Fibroblast of skin of back (primary cell): ENCODE measurements at places on chromosomes 16 and 17.

GRCh38 chr16:64962786-64963185, 159.1 kb downstream of the CDH11 start:
- peak; percentile 69 for DNase-seq

DNA sequence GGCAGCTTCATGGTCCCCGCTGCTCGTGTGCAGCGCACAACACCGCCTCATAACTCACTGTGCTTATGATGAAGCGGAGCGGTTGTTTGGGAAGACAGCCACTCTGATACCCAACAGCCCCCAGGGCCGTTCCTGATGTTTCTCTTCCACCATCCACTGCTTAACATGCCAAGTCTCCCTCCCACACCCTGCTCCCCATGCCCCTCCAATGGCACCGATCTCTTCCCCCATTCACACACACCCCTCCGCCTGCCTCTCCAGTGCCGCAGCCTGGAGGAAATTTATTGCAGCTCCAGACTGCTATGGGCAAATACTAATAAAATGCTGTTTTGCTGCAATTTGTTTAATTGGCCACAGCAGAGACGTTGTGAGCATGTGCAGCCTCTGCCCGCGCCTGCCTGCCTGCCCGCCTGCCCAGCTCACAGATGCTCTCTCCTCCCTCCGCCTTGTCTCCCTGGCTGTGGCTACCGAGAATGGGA, 80.3 kb upstream of the LHX1 start:
- DNase-seq, result no peak

- DNase-seq, result no peak
These were observed 70.2 kb downstream of the CCDC182 start for GRCh38 chr17:57674894-57675293.

DNA sequence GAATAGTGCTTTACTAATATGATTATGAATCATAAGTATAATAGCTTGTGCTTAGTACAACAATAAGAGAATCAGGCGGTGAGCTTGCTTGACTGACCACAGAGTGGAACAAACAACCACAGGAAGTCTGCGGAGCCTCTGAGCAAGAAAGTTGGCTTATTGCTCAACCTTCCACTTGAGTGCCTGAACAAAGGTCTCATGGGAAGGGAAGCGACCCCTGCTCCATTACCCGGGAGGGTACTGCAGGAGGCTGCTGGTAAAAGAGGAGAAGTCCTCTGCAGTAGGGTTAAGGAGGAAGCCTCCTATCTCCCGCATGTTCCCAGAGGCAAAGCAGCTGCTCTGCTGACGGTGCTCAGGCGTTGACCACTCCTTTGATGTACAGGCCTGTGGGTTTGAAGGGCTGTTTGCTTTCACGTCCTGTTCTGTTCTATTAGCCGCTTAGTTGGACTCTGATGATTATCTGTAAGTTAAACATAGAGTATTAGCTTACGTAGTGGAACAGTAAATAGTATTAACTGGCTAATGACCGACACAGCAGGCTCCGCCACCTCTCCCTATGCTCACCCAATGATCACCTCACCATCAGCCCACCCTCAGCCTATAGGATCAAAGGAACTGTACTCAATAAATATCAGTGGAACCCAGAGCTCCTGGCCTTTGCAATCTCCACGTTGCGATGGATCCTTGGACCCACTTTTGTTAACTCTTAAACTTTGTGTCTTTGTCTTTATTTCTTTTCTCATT, 17.5 kb downstream of the ALOX15B start:
- DNase-seq, result peak; percentile 61
